Activated gamma-delta T cell treated with anti-CD3 and anti-CD28 coated beads, Interleukin-2, amount 50 U/mL, for 16 hours (primary cell): ENCODE measurements at places on chromosomes 5 and 9.

- no peak for DNase-seq
Measured at GRCh38 chr9:16425562-16426231, 444.8 kb downstream of the BNC2 start.

DNA sequence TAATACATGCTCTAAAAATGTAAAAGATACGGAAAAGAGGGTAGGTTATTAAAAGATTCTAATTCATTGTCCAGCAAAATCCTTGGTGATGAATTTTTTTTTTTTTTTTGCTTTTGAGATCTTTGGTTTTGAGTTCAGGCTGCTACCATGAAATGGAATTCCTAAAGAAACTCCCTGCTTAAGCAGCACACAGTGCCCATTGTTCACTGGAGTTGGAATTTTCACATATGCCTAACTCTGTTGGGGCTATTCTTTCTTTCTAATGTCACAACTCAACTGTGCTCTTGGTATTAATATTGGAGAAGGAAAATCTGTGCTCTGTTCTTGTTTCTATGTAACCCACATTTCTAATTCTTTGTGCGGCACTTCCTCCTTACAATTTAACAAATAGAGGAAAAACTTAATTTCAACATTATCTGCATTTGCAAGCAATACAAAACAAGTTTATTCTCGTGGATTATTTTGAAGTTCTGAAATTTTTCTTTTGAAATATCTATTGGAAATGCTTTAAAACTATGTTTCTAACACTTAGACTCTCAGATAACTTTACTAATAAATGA is 21.6 kb downstream of the MATR3 start:
- no peak for DNase-seq

DNA sequence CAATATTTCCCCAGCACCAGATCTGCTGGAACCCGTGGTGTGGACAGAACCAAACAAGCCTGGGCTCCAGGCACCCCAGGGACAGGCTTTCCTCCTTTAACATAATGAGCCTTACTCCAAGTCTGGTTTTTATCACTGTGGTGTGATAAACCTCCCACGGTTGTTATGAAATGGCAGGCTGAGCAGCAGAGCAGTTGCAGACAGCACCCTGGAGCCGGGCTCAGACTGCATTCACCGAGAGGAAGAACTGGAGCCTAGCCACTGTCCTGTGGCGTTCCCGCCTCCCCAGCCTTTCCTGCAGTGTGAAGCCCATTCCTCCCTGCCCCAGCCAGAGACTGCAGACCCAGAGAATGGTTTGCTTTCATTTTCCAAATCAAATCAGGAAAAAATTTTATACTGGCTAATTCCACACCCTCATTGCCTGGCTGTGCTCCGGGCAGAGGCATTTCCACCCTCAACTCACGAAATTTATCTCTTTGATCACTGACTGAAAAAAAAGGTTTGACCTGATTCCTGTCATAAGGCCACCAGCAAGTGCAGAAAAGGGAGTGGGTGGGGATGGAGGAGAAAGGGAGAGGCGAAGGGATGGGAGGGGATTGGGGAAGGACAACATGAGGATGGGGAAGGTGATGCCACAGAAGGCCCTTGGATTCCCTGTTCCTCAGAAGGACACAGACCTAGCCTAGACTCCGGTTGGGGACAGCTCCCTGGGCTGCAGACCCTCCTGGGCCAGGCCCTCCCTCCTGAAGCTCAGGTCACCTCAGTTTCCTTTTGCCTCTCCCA is 18.9 kb downstream of the IPPK start:
- DNase-seq, result no peak

- no peak for DNase-seq
Measured at GRCh38 chr5:38660194-38660668, 103.8 kb upstream of the LIFR start.

- DNase-seq, result no peak
Measured at GRCh38 chr9:129880654-129881546, 45.6 kb downstream of the USP20 start.

DNA sequence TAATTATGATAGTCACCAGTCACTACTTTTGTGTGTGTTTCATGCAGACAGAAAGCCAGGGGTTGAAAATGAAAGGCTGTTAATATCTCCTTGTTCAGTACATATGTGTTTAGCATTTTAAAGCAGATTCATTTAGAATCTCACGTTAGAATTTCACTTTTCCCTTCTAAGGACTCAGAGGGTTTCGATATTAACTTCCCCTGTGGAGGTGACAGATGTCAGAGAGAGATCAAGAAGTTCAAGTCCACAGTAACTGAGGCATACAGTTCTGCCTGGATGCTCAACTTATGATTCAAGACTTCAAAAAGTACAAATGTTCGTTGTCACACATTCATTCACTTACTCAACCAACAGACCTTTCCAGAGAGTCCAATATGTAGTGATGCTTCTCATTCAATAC is 251.1 kb downstream of the EBF1 start:
- DNase-seq, result no peak

- no peak for DNase-seq
Measured at GRCh38 chr5:39053189-39053588, 21.0 kb downstream of the RICTOR start.

- DNase-seq, result no peak
Measured at GRCh38 chr9:21465859-21466518, 16.1 kb downstream of the IFNE start.

DNA sequence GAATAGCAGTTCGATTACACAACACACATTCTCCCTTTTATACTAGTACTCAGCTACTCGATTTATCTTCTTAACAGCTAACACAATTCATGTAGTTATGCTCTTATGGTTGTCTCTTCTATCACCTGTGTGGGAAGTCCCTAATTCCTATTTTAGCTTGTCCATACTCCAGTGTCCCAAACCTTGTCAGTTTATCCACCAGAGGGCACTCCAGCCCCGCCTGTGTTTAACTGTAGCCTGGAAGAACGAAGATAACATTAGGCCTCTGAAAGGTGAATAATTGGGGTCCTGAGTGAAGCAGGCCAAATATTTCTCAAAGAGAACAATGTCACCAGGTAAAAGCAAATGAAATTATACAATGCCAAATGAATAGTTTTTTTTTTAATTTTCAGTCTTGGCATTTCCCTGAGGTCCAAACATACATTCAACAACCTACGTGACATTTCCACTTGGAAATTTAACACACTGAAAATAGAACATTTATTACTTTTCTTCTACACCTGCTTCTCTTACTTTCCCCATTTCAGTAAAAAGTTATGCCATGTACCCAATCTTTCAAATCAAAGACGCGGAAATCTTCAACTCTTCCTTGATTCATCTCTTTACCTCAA is 560.7 kb downstream of the HTR1A start:
- no peak for DNase-seq

DNA sequence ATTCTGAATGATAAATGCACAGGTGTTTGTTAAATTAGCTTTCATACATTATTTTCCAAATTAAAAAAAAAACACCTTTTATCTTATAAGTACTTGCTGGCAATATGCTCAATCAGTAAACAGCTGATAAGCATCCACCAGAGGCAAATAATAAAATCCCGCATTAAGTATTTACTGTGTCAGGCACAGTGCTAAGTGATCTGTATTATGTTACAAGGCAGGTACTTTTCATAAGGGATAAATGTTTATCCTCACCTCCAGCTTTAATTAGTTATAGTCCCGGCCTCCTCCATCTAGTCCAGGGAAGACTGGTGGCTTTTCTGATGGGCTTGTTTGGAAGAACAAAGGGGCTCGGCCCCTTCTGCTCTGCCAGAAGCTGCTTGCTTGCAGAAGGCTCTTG is 40.1 kb downstream of the PFDN1 start:
- no peak for DNase-seq

DNA sequence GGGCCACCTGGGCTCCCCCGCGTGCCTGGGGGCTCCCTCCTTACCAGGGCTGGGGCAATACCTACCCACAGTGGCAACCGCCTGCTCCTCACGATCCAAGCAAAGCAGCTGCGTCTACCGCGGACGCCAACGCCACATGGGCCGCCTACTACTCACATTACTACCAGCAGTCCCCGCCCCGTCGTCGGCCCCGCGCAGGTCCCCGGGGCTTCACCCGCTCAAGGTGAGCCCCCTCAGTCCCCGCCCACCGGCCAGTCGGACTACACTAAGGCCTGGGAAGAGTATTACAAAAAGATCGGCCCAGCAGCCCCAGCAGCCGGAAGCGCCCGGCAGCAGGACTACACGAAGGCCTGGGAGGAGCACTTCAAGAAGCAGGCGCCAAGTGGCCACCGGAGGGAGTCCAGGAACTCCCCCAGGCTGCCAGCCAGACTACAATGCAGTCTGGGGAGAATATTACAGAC is 106.0 kb upstream of the MTAP start:
- DNase-seq, result no peak

DNA sequence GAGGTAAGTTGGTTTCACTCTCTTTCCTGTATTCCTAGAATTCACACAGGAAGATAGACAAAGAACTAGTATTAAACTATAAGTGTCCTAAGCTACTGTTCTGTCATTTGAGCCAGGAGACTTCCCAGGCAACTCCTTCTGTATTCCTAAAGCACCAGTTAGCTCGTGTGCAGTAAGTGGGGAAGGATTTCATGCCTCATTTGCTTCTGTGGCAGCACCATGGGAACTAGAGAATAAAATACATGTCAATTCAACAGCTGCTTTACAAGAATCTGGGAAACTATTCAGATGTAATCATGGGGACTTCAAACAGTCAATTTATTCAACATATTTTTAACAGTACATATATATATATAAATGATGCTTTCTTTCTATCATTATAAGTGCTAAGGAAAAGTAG is 762.3 kb downstream of the PRELID2 start:
- DNase-seq, result no peak

DNA sequence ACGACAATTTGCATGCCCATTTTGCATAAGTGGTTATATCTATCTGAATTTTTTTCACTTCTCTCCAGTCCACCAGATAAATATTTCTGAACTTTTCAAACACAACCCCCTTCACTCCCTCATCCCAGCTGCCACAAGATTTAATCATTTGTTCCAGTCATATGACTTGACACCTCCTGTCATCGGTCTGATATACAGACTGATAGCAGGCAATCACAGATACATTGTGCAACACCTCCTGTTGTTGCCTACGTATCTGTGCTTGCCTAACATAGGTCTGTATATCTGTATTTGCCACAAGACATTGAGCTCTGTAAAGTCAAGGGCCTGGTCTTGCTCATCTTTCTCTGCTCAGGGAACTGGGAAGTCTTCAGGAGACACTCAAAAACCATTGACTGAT is 65.6 kb downstream of the GNA14 start:
- DNase-seq, result no peak

GRCh38 chr9:1702701-1703100 is 312.4 kb upstream of the SMARCA2 start:
- no peak for DNase-seq

DNA sequence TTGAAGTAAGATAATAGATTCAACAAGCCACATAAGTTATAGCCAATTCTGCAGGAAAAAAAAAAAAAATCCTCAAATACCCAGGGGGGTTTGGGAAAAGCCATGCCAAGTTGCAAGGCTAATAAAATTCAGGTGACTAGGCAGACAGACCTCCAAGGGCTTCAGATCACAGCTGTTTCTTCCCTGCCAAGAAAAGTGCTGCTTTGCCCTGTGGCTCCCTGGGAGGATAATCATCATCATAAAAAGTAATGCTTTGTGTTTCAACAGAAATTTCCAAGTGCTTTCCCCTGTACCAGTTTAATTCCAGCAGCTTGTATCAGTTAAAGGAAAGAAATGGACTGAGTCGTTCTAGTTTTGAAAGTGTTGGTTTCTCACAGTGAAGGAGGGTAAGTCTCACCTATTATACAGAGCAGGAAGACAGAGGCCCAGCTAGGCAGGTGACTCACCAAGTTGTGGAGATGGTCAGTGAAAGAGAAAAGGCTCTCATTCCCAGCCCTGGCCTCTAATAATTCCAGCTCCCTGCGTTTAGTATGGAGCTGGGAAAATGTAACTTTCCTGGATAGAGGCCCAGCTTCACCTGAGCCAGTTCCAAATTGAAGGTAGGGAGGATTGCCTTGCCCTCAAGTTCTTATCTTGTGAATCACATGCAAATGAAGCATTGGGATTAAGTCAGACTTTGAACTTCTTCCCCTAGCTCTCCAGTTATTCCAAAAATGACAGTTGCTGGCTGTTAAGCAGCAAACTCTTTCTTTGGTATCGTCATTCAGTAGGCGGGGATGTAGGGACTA is 263.4 kb downstream of the GRIA1 start:
- no peak for DNase-seq

GRCh38 chr5:142701673-142702311 is 15.9 kb upstream of the FGF1 start:
- no peak for DNase-seq

DNA sequence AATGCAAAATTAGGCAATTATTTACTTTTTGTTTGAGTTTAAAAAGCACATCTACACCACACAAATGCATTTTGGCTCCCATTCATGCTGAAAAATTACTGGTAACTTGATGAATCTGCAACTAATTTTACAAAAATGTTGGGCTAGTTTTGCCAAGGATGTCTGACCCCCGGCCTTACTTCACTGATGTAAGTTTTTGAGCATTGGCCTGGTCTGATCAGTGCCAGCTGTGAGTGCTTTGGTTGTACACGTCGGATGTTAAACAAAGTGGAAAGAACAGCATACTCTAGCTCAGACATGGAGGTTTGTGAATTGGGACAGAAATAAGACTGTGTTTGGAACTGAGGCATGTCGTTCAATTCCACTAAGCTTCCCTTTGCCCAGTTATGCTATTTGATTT is 1044.2 kb downstream of the TLE4 start:
- DNase-seq, result no peak

- no peak for DNase-seq
Measured at GRCh38 chr5:109105631-109106267, 304.0 kb downstream of the PJA2 start.

GRCh38 chr9:105656131-105656921 is 5.9 kb upstream of the TAL2 start:
- DNase-seq, result no peak

DNA sequence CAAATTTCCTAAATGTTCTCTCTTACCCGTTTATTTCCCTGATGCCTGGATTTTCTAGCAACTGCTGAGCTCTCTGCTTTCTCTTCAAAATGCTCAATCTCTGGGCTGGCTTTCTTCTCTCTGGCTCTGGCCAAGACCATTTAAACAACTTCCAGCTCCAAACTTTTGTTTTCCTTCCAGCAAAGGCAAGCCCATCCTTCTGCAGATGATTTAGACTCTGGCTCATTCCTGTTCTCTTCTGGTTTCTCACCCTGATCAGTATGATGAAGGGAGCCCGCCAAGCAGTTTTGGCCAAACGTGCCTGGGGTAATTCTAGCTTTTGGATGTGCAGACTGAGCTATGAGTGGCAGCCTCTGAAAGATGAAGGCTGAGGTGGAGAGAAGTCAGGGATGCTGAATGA is 78.1 kb downstream of the HSPA4 start:
- no peak for DNase-seq

DNA sequence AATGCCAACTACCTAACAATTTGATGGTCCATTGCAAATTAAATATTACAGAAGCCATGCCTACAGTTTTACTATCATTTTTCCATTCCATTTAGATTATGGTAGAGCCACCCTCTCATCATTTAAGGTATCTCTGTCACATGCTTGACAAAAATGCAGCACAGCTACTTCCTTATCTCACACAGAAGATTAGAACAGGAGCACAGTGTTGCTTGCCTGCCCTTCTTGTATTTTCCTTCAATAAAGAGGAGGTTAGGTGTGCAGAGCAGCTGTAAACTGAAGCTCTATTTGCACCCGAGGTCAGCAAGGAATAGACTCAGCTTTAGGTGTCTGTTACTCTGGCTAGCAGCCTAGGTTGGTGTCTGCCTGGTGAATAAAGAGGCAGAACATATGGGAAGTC is 51.5 kb upstream of the ATP10B start:
- DNase-seq, result no peak
